ENCODE measurements at places on chromosomes 2 and 18.

DNA sequence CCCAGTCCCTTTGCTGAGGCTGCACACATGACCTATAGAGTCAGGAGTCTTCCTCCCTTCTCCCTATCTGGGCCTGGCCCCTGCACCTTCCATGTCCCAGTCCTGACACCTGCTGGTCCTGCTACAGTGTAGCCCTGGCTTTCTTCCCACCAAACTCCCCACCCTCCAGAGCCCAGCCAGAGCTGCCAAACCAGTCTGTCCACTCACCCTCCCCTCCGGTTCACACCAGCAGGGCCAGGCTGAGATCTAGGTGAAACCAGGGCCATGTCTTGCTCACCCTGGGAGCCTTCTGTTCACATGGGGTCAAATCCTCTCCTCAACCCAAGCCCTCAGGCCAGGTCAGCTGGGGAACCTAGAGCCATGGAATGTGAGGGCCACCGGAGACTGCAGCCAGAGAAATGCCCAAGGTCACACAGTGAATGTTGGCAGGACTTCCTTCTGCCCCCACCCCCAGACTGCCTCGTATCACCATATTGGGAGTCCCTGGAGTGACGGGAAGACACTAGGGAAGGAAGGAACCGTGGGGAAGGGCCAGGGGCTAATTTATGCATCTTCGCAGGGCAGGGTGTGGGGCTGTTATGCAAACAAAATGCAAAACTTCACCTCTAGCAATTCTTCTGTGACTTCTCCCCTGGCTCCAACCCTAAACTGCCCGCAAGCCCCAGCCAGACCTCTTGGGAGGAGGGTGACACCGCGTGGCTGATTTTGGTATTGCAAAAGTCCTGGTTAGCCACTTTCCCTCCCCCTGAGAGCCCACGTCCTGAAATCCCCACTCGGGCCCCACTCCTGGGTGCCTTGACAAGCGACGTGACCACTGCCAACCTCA, 14.6 kb downstream of the TNS1 start:
- DNase-seq = peak; percentile 65

DNA sequence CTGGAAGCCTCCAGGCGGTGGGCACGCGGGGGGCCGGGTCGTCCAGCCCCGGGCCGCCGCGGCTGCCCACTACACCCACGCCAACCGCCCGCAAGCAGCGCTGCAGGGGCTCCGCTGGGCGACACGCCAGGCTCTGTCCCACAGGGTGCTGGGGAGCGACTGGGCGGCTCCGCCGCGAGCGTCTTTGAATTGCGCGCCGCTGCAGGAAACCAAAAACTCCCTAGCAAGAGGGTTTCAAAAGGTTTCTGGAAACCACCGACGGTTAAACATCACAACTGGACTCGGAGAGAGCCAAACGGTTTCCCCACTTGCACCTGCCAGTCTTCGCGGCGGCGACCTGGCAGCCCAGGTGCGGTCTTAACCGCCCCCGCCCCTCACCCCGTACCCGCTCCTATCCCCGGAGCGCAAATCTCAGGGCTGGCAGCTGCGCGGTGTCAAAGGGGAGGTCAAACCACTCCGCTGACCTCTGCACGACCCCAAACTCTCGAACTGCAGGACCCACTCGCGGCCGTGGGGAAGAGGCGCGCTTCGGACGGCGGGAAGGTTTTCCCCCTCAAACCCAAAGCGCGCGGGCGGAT, 1.0 kb downstream of the CXCR4 start:
- no peak for DNase-seq

- peak; percentile 34 for DNase-seq
Measured at GRCh38 chr2:189409131-189409530, 32.1 kb upstream of the WDR75 start.

DNA sequence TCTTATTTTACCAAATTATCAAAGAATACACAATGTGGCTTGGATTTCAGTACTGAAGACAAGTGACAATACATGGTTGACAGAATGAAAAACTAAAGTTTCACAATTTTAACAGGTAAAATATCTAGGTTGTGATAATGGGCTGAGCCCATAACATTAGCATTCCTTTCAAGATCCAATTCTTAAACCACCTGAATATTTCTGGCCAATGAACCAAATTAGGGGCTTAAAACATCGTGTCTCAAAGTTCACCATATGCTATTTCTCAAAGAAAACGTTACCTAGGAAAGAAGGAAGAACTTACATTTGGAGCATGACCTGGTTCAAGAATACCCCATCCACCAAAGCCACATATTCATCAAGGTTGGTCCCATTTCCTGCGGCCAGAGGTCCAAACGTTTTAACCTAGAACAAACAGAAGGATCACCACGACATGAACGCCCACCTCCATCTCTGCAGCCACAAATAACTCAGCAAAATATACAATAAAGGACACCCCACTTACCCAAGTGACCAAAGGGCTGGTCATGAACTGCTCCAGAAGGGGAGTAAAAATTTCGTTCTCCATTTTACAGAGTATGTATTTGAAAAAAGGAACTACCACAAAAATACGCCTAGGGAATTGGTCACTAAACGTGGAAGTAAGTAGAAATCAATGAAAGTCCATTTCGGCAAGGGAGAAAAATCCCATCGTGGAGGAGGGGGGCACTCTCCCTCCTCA, 984 bp downstream of the CCDC88A start:
- no peak for DNase-seq

DNA sequence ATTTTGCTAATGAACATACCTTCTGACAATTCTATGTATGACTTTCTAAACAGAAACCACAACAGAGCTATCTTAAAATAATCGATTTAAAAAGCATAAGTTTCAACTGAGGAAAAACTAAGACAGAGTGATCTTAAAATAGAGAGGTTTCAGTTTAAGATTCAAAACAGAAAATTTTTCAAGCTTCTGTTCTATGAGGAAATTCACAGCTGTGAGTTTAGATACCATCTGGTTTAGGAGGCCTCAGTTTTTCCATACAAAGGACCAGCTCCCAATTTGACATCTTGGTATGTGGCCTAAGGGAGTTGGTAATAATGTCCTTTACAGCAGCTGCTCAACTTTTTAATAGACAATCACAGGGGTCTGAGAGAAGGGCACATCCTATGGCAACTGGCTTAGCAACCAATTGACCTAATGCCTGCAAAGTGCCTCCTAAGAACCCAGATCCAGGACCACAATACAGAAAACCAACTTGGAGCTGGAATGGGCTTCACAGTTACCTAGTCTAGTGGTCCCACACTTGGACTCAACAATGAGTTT, 39.7 kb downstream of the MDH1 start:
- DNase-seq = no peak

- no peak for DNase-seq
Measured at GRCh38 chr2:123917241-123917640, 107.8 kb upstream of the CNTNAP5 start.

GRCh38 chr2:108640731-108641130, 78.6 kb upstream of the RANBP2 start:
- DNase-seq = peak; percentile 87

- peak; percentile 83 for DNase-seq
Measured at GRCh38 chr2:26033270-26033817, 540 bp upstream of the RAB10 start.

DNA sequence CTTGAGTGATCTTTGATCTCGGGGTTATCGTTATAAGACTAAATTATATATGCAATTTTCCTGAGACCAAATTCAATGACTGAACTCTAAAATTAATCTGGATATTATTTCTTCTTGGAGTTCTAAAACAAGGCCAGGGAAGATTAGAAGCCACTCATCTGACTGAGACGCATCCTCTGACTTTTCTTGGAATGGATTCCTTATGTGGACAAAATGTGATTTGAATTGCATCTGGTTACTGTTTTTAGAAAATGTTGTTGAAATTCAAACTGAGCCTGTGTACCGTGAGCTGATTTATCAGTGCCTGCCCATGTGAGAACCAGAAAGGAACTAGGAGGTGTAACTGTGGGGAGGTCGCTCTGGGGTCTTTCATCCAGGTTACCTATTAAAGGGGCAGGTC, 330.8 kb downstream of the OSR1 start:
- DNase-seq = no peak

DNA sequence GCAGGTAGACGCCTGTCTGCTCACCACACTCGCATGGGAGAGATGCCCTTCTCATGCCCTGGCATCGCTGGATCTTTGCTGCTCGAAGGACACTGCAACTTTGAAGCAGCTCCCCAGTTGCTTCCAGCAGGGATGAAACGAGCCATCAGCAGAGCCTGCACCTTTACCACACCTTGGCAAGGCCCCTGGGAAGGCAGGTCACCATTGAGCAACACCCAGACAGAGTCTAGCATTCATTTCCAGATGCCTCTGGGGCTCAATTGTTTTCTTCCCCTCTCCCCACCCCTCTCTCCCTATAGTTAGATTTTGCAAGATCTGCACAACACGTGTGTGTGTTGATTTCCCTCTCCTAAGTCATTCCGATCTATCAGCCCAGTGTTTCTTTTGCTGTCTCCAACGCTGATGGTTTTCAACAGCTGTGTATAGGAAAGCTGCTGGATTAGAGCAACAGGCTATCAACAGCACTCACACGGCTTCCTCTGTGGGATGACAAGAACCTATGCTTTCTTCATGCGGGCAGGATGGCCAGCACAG, 25.6 kb upstream of the INHBB start:
- no peak for DNase-seq

DNA sequence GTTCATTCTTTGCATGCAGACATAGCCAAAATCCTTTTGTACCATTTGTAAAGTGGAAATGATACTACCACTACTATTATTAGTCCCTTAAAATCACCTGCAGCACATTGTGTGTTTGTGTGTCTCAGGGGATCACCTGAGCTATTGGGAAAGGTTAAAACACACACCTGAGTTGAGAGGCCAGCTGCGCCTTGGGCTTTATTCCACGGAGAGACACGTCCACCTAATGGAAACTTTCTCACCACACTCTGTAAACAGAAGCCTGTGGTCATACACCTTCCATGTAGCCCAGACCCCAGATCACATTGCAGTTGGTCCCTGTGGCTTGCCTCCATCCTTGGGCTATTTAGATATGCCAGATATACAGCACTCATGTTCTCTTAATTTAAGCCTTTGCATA, 81.8 kb upstream of the SH3BP4 start:
- DNase-seq = no peak

- DNase-seq = no peak
Measured at GRCh38 chr2:230958820-230959756, 34.0 kb upstream of the GPR55 start.

GRCh38 chr2:159174759-159175158, 111.7 kb downstream of the WDSUB1 start:
- DNase-seq = no peak

- DNase-seq = no peak
Measured at GRCh38 chr2:218022851-218023530, 20.2 kb upstream of the TNS1 start.

DNA sequence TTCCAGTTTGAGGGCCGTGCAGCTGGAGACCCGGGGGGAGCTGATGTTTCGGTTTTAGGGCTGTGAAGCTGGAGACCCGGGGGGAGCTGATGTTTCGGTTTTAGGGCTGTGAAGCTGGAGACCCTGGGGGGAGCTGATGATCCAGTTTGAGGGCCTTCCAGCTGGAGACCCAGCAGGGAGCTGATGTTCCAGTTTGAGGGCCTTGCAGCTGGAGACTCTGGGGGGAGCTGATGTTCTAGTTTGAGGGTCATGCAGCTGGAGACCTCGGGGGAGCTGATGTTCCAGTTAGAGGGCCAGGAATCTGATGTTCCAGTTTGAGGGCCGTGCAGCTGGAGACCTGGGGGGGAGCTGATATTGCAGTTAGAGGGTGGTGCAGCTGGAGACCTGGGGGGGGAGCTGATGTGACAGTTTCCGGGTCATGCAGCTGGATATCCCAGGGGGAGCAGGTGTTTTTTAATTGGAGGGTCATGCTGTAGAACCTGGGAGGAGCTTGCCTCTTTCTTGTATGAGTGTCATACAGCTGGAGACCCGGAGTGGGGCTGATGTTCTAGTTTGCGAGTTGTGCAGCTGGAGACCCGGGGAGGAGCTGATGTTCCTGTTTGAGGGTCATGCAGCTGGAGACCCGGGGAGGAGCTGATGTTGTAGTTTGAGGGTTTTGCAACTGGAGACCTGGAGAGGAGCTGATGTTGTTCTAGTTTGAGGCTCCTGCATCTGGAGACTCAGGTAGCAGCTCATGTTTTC, 153.2 kb downstream of the RTP5 start:
- no peak for DNase-seq

- DNase-seq = no peak
Measured at GRCh38 chr2:225272173-225272572, 127.3 kb upstream of the NYAP2 start.

DNA sequence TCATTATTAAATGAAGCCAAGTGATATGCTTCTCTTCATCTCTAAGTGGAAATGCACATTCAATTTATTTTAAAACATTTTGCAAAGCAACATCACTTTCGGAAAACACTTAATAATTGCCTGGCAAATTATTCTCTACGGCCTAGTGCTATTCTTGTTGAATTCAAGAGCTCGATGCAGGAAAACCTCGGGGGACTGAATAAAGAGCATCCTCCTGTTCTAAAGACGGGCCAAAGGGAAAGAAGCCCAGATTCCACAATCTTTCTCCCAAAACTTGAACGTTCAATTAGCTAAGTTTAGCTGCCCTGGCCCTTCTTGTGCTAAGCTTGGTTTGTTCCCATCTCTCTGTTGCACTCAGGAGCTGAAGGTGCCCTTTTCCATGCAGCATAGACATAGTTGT, 23.2 kb upstream of the SEH1L start:
- DNase-seq = no peak

- DNase-seq = peak; percentile 51
Measured at GRCh38 chr2:187319441-187320108, 128.5 kb downstream of the CALCRL start.

DNA sequence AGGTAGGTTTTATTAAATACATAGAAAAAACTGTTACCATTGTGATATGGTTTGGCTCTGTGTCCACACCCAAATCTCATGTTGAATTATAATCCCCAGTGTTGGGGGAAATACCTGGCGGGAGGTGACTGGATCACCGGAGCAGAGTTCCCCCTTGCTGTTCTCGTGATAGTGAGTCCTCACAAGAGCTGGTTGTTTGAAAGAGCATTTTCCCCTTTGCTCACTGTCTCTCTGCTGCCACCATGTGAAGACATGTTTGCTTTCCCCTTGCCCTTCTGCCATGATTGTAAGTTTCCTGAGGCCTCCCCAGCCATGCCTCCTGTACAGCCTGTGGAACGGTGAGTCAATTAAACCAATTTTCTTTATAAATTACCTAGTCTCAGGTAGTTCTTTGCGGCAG, 352.7 kb upstream of the SLC39A10 start:
- DNase-seq = peak; percentile 12

DNA sequence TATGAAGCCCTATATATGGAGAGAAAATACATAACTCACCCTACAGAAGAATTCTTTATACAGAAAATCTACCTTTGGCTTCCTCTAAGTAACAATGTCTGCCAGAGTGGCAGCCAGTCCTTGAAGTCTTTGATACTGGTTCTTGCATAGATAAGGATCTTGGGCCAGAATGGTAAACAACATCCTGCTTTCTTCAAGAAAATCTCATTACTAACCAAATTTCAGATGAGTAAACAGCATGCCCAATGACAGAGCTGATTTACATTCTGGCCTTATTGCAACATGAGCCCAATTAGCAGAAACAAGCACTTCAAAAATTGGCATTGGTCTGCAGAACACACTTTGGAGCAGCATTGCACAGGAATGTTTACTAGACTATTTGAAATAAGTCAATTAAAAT, 336.5 kb upstream of the ST6GAL2 start:
- DNase-seq = no peak
